ENCODE measurements at places on chromosomes 4 and X.
A peak's percentile ranks its signal among the peaks of the same experiment; 100 is the strongest.

GRCh38 chrX:43573441-43574015, 82.6 kb upstream of the MAOA start:
- no peak for DNase-seq

- DNase-seq: peak; percentile 5
Observed at GRCh38 chrX:120365320-120365719, 3.4 kb downstream of the ATP1B4 start.

DNA sequence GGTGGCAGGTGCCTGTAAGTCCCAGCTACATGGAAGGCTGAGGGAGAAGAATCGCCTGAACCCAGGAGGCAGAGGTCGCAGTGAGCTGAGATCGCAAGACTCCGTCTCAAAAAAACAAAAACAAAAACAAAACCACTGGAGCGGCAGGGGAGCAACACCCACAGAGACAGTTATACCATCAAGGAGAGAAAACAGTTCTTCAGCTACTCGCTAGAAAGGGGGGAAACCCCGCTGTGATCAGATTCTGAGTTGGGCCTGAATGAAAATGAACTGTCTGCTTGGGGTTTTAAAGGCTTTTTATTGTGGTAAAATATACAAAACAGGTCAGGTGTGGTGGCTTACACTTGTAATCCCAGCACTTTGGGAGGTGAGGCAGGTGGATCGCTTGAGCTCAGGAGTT, 16.8 kb upstream of the IRAK1 start:
- no peak for DNase-seq

GRCh38 chr4:1706358-1706757, 5.8 kb downstream of the SLBP start:
- DNase-seq: no peak

- no peak for DNase-seq
Observed at GRCh38 chrX:103440621-103441020, 64.3 kb downstream of the BEX3 start.

GRCh38 chr4:8831221-8832112, 40.2 kb downstream of the HMX1 start:
- no peak for DNase-seq

DNA sequence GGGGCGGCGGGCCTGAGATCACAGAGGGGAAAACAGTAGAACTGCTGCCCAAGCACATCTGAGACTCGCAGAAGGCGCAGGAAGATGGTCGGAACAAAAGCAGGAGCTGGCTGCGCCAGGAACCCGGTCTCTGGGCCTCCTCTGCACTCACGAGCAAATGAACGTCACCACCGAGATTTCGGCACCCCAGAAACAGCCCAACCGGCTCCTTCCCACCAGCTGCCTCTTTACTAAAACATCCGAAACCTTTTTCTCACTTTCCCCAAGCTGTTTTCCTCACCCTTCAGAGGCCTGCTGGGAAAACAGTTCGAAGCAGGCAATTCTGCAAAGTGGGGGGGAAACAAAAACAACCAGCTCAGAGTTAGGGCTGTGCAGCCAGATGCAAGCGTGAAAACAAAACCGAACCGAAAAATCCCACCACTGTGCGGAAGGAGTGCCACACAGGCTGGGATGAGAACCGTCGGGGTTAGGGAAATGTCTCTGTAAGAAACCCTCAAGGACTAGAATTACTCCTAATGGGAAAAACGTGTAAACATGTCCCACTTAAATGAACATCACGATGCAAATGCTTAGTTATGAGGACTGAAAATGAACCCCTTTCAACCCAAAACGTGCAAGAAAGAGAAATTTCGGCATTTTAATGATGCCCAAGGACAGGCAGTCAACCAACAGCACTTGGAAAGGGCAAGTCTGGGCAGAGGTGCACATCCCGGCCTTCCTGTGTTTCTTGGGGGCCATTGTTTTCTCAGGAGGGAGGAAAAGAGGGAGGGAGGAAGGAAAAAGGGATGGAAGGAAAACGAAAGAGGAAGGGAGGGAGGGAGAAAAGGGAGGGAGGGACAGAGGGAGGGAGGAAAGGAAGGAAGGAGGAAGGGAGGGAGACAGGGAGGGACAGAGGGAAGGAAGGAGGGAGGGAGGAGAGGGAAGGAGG, 15.8 kb downstream of the DHRSX start:
- no peak for DNase-seq

DNA sequence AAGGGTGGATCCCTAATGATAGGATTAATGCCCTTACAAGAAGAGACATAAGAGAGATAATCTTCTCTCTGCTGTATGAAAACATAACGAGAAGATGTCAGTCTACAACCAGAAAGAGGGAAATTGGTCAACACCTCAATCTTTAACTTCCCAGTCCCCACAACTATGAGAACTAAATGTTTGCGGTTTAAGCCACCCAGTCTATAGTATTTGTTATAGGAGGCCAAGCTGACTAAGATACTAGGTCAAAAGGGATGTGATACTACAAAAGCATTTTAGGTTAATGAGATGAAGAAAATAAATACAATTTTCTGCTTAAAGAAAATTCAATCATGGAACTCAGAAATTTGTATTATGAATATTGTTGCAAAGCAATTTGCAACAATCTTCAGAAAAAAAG, 55.4 kb upstream of the LHFPL1 start:
- DNase-seq: no peak

DNA sequence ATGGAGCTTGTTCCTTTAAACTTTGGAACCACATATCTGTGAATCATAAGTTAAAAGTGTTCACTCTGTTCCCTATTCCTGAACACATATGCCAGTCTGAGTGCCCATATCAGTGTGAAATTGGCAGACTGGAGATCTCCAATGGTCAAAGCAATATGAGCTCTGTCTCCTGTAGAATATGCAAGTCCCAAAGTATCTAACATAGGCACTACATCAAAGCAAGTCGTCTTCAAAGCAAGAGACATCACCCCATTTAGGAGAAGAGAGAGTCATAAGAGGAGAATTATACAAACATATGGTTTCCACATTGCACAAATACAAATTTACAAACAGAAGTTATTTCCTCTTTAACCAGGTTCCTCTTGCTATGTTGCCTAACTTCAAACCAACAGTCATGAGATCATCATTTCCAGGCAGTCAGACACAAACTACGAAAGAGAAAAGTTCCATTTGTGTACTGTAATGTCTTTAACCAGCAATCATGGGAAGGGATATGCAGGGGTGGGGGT, 9.9 kb upstream of the GK start:
- no peak for DNase-seq

GRCh38 chr4:174037049-174037448, 246.4 kb downstream of the FBXO8 start:
- no peak for DNase-seq

DNA sequence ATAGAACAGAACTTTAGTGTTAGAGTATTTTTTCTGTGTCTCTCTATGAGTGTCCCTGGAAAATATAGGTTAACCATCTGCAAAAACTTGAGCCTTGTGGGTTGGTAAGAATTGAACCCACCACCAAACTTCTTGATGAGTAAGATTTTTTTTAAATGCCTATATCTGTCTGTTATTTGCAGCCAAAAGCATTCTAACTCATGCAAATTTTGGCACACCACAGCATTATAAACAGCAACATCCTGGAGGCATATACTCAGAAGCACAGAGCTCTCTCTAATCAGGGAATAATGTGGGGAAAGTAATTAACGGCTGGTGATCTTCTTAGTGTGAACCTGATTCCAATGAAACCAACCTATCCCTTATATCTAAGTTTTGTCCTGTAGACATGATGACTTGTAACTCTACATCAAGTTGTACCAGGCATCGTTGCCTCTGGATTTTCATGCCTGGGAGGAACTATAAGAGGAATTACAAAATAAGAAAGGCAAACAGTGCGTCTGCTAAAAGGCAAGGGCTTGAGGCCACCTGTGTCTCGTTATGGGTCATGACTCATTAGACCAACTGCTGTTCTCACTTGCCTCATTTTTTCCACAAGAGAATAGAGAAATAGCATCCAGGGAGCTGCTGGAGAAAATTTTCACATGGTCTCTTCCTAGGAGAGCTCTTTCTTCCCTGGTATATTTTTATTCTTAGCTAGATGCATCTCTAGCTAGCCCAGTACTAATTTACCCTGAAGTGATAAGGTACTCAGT, 202.4 kb downstream of the CHIC2 start:
- peak; percentile 31 for DNase-seq

- DNase-seq: peak; percentile 18
Observed at GRCh38 chrX:102546828-102547493, 30.4 kb upstream of the TMSB15A start.

GRCh38 chr4:119027811-119028210, 107.8 kb upstream of the MYOZ2 start:
- no peak for DNase-seq

DNA sequence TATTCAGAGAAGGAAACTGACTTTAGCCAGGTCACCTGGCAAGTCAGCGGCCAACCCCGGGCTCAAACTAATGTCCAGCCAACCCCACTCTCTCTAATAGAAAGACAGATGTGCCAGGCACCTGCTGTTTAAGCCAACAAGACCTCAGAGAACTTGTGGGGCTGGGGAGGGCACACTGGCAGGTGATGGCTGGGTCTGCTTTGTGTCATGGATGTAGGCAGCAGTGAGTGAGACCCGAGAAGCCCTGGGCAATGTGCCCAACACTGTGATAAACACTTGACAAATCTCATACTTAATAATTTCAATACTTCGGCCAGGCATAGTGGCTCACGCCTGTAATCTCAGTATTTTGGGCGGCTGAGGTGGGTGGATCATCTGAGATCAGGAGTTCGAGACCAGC, 9.0 kb upstream of the CD99L2 start:
- no peak for DNase-seq

- no peak for DNase-seq
Observed at GRCh38 chrX:19183761-19184477, 61.7 kb upstream of the ADGRG2 start.

DNA sequence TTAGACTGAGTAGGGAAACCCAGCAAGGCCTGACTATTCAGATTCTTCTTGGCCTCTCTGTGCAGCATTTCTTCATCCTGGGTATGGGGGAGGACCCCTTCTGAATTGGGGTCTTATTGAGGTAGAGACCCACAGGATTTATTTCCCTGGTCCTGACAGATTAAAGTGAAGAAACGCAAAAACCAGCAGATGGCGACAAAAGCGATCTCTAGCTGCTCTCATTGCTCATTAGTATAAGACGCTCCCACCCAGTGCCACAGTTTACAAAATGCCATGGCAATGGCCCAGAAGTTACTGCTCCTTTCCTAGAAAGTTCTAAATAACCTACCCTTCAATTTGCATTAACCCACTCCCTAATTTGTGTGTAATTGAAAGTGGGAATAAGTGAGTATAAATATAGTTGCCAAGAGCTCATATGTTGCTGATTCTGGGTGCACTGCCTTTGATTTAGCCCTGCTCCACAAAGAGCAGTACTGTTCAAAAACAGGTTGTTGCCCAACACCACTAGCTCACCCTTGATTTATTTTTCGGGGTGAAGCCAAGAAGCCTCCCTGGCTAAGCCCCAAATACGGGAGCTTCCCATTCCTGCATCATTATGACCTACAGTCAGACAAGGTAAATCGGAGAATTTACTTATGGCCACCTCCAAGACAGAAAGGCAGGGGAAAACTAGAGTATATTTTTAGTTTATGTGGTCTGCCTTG, 3.7 kb upstream of the BEX4 start:
- DNase-seq: peak; percentile 23

DNA sequence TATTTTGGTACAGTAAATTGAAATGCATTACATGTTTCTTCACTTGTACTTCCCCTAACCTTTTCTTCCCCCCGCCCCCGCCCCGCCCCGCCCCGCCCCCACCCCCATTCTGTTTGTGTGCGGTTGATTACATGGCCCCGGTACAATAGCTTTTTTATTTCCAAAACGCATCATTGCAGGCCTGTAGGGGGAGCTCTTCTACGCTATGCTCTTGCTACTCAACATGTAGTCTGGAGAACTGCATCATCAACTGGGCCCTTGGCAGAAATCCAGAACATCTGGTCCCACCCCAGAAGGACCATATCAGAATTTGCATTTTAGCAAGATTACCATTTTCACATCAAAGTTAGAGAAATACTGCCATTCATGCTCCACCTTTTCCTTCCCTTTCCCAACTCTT, 333.3 kb upstream of the DDX53 start:
- DNase-seq: peak; percentile 1

DNA sequence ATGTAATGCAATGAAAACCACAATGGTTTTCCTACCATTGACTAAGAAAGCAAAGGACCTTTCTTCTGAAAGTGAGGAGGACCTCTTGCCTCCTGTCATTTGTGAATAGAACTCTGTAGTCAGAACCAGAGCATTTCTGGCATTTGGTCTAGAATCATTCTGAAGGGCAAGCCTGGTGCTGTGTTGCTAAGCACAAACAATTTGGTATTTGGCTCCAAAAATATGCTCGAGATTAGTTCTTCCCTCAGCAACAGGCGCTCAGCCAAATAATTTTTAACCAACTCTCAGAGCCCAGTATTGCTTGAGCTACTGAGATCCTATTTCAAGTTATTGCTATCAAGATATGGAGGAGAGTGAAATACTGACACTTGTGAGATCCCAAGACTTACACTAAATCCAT, 71.0 kb downstream of the SNCA start:
- peak; percentile 31 for DNase-seq

DNA sequence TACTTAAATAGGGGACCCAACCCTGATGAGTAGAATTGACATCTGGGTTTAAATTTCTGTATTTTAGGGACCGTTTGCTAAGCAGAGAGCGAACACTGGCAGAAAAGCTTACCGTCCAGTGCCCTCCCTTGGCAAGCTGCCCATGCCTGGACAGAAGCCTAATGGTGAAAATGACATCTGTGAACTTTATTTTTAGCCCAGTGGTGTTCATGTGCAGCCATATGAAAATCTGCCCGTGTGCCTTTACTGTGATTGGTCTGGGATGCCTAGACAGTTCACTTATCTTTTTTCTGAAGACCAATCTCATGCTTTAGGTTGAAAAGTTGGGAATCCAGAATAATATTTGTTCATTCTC, 1.1 kb downstream of the STBD1 start:
- no peak for DNase-seq

DNA sequence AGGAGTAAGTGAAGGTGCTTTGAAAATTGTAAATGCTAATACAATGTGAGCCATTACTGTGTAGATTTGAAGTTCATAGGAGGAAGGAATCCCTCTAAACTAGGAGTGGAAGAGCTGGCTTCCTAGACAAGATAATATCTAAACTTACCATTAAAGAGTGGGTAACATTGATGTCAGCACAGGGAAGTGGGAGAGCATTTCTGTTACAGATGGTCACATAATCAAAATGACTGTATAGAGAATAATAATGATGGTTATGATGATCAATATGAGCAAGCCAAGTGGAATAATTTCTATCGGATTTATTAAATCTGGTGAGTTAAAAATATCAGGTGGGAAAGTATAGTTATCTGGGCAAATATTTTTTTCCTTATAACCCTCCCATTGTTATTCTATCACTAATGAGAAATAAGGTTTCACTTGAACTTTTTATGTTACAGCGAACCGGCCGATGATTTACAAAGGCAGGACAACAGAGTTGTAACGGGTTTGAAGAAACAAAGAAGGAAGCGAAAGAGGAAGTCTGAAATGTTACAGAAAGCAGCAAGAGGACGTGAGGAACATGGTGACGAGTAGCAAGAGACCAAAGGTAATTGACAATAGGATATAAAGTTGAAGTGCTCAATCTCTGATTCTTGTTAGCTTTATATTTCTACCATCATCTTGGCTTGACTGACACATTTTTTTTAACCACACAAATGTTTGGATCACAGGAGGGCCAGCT, 43.5 kb downstream of the FMR1NB start:
- DNase-seq: no peak

GRCh38 chr4:53378171-53378482, 686 bp downstream of the FIP1L1 start:
- no peak for DNase-seq

- no peak for DNase-seq
Observed at GRCh38 chr4:152014280-152014679, 253.5 kb upstream of the GATB start.

GRCh38 chrX:79035421-79035820, 90.2 kb downstream of the P2RY10 start:
- DNase-seq: no peak

- DNase-seq: no peak
Observed at GRCh38 chrX:12443534-12444098, 305.3 kb downstream of the FRMPD4 start.

All from urothelium cell line (cell line).